ENCODE measurements at places on chromosomes 7 and 10.

DNA sequence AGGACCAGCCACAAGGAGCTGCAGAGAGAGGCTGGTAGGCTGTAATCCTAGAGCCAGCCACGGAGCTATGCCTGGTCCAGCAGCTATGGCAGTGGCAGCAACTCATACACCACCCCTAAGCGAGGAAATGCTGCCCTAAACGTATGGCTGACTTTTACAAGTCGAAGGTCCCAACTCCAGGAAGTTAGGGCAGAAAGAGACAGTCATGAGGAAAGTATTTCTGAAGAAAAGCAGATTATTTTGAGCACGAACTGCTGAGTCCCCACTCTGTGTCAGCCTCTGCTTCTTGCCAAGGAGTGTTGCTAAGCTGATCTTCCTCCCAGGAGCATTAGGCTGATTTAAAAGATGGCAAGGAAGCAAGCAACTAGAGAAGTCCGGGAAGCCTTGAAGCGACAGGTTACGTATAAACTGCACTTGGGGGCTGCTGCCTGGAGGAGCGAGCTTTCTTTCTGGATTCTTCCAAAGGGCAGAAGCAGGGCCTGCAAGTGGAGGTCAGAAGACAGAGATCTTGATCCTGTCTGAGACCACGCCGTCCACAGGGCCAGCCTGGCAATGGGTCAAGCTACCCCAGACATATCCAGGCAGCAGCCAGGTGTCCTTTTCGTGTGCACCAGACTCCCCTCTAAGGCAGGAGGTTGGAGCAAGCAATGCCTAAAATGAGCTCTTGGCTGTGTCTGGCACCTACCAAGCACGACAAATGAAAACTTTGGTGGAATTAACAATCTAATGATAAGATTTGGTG, 39.4 kb downstream of the PLXNA4 start:
- DNase-seq, result no peak

- DNase-seq, result no peak
Measured at GRCh38 chr10:29859521-29860130, 199.8 kb downstream of the JCAD start.

- no peak for DNase-seq
Measured at GRCh38 chr10:88617772-88618300, 31.3 kb downstream of the LIPJ start.

GRCh38 chr7:102455596-102455995, 9.1 kb downstream of the ALKBH4 start:
- DNase-seq, result no peak

DNA sequence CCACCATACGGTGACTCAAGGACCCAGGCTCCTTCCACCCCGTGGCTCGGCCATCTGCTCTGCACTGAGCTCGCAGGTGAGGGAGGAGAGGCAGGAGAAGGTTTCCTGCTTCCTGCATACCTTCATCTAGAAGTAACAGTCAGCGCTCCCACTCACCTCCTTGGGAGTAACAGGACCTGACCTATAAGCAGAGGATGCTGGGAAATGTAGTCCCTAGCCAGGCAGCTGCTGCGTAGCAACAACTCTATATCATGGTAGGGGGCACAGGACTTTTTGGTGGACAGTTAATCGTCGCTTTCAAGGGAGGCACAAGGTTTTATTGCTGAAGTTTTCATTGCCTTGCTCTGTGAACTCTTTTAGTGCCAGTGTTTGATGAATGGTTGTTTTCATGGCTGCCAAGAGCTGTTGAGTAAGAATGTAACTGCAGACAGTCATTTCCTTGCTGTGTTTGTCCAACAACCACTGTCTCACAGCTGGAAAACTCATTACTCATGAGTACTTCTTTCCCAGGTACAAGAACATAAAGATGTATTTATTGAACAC, 10.2 kb upstream of the ZFYVE27 start:
- no peak for DNase-seq

DNA sequence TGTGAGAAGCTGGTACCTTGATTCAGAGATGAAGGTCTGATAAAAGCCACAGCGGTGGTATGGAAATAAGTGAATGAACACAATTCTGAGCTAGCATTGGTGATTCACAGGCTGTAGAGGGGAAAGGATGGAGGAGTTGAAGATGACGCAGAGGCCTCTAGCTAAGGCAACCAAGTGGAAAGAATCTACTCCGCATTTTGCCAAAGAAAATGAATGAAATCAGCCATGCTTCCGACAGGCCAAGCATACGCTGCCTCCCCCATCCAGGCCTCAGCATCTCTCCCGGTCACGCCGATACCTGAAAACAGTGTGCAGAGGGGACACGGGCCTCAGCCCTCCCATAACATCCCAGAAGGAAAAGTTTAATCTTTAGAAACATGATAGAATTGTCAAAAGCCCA, 124.3 kb upstream of the UNC5B start:
- DNase-seq, result no peak

Measured in putamen (tissue), 1 donor.